ENCODE measurements at places on chromosomes 16 and 17.

DNA sequence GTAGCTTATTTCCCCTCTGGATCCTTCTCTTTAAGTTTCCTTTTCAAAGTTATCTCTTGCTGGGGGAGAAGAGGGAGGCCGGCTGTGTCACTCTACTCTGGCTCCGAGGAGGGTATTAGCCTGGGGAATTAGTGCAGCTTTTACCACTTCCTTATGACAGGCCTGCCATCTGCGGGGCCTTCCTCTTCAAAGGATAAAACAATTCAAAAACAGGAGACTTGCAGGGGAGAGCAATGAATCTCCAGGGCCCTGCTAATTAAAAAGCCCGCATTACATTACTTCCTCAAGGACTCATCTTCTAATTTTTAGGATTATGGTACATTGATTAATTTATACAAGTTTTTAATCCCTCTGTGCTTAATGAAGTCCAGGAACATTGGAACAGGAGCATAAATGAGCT is 190.9 kb upstream of the CDH5 start:
- DNase-seq, result no peak

DNA sequence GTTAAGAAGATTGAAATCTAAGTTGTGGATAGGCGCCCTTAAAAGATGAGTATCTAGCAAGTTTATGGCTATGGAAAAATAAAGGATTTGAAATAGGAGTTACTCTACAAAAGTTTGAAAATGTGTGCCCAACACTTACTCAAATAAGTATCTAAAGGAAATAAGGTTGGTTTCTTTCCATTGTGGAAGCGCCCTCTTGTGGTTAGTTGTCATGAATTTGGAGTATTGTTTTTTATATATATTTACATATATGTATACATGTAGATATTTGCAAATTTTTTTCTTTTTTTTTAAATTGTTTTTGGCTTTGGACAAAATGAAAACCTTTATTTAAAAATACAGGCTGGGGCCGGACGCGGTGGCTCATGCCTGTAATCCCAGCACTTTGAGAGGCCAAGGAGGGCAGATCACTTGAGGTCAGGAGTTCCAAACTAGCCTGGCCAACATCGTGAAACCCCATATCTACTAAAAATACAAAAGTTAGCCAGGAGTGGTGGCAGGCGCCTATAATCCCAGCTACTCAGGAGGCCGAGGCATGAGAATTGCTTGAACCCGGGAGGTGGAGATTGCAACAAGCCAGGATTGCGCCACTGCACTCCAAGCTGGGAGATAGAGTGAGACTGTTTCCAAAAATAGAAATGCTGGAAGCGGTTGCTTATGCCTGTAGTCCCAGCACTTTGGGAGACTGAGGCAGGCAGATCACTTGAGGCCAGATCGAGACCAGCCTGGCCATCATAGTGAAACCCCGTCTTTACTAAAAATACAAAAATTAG is 24.0 kb upstream of the VPS4A start:
- peak; percentile 20 for DNase-seq

DNA sequence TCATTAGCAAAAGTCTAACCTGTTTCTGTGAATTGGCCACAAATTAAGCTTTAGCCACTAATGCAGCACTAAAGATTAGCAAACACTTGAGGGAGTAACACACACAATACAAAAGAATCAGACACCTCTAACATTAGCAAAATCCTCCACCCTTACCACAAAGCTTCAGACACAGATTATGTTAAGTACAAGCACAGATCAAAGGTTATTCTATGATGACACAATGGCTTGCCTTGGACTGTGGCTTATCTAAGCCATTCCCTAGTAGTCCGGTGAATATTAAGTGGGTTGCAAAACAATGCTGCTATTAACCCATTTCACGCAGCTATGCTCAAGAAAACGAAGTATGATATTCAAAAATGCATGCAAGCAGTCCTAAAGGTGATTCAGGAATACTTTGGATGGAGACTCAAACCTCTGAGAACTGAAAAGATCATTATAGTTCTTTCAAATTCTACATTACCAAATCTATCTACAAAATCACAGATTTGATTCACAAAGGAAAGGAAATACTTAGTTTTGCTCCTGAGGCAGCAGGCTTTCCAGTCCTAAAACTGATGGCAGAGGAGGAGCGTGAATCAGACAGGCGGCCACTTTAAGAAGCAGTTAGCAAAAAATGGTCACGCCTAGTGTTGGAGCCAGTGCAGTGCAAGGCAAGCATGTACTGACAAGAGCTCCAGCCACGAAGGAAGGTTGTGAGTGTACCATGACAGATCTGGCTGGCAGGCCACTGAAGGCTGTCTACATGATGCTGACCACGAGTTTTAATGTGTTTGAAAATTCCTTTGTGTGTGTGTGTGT is 67.2 kb downstream of the PARN start:
- no peak for DNase-seq

- DNase-seq, result no peak
These were observed 508 bp downstream of the FLCN start for GRCh38 chr17:17236295-17237025.

DNA sequence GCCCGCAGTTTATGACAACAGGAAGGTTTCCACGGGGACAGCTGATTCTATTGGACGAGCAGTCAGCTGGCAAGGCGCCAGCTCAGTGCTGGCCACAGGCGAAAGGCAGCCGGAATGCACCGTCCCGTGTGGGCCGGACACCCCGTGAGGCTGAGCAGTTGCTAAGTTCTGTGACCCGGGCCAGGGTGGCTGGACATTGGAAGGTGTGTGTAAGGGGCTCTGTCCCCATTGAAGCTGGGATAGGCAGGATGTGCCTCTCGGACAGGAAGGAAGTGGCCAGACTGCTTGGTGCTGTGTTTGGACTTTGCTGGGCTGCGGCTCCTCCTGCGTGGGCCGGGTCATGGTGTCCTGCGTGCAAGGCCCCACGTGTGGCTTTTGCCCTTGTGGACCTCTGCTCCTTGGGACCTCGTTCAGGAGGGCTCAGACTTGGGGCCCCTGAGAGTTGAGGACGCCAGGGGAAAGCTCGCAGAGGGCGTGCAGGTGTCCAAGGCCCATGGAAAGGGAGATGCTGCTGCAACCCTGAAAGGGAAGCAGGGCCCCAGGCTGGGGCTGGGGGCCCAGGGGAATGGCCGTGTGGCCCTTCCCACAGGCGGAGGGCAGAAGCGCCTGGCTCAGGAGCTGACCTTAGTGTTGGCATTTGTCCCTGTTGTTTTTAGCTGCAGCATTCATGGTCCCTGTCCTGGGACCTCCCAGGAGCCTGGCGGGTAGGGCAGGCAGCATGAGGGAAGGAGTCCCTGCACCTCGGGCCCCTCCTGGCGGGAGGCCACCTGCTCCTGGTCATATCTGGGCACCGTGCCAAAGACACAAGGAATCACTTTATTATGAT is 10.0 kb downstream of the BAIAP2 start:
- DNase-seq, result no peak

- DNase-seq, result peak; percentile 84
These were observed at the start of gene RPTOR for GRCh38 chr17:80544655-80545498. TSS of gene RPTOR (plus strand) at chr17:80544838. CDS start at chr17:80545630, 792 bp downstream.

DNA sequence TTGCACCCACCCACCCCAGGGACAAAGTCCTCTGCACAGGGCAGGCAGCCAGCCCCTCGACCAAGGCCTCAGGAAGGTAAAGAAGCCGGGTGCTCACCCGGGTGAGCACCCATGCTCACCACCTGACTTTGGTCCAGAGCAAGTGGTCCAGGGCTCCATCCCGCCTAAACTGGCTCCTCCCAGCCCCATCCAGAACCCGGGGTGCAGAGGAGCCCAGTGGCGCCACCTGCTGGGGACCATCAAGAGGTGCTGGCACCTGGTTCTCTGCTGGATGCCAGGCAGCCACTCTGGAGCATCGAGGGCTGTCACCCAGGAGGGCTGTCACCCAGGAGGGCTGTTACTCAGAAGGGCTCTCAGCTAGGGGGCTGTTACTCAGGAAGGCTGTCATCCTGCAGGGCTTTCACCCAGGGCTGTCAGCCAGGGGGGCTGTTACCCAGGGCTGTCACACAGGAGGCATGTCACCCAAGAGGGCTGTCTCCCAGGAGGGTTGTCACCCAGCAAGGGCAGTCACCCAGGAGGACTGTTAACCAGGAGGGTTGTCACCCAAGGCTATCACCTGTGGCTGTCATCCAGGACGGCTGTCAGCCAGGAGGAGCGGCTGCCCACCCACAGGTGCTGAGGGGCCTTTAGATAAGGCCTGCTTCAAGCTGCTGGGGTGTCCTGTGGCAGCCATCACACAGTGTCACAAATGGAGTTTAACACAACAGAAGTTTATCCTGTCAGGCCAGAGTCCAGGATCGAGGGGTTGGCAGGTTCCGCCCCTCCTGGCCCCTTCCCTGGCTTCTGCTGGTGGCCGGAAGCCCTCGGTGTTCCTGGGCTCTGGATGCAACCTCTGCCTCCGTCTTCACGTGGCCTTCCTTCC is 98.5 kb downstream of the TNFRSF13B start:
- DNase-seq, result no peak

DNA sequence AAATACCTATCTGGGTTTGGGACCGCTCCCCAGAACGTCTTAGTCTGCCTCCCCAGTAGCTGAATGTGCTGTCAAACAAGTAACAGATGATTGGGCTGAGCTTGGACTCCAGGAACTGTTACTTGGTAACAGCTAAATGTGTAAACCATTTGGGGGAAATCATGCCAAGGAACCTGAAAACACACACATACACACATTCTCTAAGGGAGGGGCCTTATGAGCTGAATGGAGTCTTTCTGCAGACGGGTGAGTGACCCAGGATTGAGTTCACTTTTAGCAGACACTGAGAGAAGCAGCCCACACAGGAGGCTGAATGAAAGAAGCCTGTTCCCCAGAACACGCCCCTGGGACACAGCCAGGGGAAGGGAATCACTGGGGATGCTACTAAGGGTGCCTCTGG is 1.6 kb downstream of the ACLY start:
- DNase-seq, result no peak

GRCh38 chr16:11242658-11243057 is 13.3 kb downstream of the SOCS1 start:
- DNase-seq, result no peak

DNA sequence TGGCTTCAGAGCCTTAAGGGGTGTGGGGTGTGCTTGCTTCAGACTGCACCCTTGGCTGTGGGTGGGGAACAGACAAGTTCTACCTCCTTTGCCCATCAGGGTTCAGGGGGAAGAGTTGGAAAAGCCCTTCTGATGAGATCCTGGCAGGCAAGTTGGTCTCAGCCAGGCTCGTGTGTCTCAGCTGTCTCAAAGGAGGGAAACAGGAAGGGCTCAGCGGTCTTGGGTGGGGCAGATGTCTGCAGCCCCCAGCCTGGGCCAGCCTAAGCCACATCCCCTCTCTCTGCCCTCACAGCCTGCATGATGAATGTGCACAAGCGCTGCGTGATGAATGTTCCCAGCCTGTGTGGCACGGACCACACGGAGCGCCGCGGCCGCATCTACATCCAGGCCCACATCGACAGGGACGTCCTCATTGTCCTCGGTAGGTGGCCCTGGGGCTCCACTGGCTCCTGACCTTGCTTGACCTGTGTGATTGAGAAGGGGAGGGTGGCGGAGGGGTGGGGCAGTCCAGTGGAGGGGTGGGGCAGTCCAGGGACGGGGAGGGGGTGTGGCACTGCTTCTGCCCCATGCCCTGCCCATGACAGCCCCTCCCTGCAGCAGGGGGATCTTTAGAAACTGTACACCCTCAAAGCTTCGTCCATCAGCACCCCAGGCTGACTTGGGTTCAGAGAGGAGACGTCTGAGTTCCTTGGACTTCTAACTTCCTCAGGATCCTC is 199.5 kb downstream of the PRKCB start:
- DNase-seq, result peak; percentile 19

DNA sequence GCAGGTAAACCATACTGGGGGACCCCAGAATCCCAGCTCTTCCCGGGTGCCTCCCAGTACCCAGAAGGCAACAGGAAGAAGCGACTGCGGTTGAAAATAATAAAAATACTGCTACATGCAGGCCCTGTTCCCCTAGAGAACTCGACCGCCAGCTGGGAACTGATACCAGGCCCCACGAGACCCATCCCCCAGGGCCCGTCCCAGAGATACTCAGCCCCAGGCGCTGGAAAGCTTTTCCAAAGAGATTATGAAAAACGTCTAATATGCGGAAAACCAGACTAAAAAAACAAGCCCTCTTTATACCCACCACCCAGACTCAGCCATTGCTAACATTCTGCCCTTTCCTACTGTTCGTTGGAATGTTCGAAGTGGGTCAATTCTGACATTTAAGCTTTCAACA is 12.9 kb upstream of the MEAK7 start:
- DNase-seq, result no peak

- DNase-seq, result no peak
These were observed 50.8 kb upstream of the ZCCHC14 start for GRCh38 chr16:87543436-87544191.

DNA sequence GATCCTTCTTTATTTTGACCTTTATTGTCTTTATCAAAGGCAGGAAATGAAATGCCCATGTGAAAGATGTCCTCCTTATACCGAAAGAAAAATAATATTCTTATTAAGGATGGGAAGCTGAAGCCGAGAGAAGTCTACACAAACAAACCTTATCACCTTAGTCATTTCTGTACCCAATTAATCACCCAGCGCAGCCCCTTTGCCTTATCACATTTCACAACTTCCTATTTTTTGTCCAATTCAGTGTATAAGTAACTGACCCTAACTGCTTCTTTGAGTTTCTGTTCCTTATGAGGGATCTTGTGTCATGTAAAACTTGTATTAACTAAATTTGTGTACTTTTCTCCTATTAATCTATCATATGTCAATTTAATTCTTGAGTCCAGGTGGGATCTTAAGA is 16.4 kb upstream of the CCL23 start:
- no peak for DNase-seq

DNA sequence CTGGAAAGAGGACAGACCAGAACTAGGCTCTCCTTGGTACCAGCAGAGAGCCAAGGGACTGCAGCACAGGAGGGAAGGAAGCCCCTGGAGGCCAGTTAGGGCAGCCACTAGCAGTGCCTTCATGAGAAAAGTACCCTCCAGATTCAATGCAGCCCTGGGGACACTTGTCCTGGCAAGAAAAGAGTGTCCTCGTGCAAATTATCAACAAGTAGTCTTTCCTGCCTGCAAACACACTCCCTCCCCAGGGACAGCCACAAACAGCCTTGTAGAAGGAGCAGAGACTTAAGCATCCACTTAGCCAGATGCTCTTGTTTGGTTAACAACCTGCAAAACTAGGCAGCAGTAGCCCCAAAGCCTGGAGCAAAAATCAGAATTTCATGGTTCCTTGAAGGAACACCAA is 24.3 kb downstream of the CENPV start:
- DNase-seq, result no peak

GRCh38 chr16:17002565-17002964 is 468.2 kb downstream of the XYLT1 start:
- DNase-seq, result no peak

- DNase-seq, result no peak
These were observed 4.9 kb downstream of the INO80E start for GRCh38 chr16:30000735-30001631.
